ENCODE measurements at places on chromosomes 11 and 22.

DNA sequence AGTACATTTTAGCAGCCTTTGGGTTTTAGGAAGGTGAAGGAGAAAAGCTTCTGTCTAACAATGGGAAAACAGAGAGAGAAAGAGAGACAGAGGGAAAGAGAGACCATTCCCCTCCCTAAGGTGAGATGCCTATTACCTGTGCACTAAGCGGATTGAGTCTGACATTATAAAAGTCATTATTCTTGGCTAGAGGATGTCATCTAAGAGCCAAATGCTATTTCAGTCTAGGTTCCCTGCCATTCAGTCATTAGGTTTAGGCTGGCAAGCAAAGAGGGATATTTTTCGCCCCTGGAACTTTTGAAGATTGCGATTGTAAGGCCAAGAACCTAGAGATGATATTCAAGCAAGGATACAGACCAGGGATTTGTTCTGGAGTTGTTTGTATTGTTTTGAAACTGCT lies 7.2 kb downstream of the BLID start:
- DNase-seq, result no peak

- DNase-seq, result peak; percentile 65
Measured at GRCh38 chr11:119196833-119197483, 9.2 kb upstream of the CBL start.

- DNase-seq, result no peak
Measured at GRCh38 chr11:68199295-68199987, 13.7 kb downstream of the KMT5B start.

GRCh38 chr22:44760476-44760875 lies 8.1 kb downstream of the ARHGAP8 start:
- DNase-seq, result no peak

DNA sequence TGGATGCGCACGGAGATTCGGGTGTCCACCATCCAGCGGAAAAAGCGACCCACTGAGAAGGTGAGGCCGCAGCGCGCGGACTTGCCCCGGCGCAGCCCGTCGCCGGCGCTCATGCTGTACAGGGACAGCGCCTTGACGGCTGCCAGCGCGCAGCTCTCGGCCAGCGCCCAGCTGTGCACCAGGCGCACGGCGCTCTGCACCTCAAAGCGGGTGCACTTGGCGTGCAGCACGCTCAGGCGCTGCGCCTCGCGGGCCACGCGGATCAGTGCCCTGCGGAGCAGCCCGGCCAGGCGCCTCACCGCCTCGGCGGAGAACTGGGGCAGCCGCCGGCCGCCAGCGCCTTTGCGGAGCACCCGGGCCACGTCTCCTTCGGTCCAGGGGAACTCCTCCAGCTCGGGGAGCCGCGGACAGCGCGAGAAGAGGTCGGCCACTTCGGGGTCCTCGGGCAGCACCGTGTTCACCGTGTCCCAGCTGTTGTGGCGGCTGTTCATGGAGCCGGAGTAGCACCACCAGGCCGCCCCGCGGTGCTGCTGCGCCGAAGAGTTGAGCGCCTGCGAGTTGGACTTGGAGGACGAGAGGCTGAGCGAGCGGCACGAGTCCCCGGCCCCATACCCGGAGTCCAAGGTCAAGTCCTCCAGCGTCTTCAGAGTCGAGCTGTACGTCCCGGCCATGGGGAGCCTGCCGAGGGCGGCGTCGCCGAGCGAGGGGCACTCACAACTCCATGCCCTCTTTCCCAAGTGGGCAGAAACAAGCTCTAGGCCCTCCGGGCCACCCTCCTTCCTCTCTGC lies 703 bp downstream of the ABTB2 start:
- DNase-seq, result peak; percentile 28

GRCh38 chr11:10878408-10879214 lies 20.8 kb upstream of the ZBED5 start:
- DNase-seq, result no peak

DNA sequence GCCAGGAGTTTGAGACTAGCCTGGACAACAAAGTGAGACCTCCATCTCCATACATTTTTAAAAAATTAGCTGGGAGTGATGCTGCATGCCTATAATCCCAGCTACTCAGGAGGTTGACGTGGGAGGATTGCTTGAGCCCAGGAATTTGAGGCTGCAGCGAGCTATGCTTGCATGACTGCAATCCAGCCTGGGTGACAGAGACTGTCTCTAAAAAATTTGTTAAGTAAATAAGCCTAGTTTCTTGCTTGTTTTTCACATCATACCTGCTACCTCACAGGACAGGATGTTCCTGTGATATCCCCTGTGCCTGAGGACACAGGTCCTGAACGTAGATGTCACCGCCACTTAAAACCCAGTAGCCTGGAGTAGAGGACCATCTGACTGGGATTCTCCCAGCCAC lies 348.6 kb downstream of the MN1 start:
- no peak for DNase-seq

GRCh38 chr22:46039535-46039934 lies 62.6 kb upstream of the WNT7B start:
- no peak for DNase-seq

DNA sequence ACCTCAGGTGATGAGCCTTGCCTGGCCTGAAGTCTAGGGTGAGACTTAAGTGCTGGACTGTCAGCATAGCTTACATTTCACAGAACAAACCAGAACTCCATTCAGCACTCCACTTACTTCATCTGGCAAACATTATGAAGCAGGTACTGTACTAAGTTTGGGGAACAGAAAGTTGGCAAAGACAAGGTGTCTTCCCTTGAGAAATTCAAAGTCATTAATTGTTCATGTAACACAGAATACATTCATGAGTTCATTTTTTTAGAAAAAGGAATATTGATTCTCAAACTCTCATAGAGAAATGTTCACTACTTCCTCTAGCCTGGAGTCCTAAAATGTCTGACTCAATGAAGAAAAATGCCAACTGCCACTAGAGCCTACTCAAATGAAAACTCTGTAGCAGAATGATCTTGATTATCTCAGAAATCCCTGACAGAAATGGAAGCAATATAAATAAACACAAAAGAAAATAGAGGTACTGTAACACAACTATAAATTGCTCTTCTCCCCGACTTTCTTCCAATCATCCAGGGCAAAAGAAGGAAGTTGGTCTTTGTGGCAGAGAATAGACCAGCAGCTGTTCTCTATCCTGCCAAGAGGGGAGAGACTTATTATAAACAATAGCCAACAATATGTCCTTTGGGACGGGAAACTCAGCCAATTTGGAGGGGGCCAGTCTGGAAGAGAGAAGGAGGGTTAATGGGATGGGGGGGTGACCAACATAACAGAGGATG lies 129.2 kb upstream of the MTMR2 start:
- no peak for DNase-seq

Measured in activated CD4-positive, alpha-beta T cell treated with anti-CD3 and anti-CD28 coated beads for 24 hours (primary cell).